Activated CD4-positive, alpha-beta T cell treated with anti-CD3 and anti-CD28 coated beads, Interleukin-2, amount 50 U/mL, for 1 hour (primary cell): ENCODE measurements at places on chromosomes 5 and 9.

DNA sequence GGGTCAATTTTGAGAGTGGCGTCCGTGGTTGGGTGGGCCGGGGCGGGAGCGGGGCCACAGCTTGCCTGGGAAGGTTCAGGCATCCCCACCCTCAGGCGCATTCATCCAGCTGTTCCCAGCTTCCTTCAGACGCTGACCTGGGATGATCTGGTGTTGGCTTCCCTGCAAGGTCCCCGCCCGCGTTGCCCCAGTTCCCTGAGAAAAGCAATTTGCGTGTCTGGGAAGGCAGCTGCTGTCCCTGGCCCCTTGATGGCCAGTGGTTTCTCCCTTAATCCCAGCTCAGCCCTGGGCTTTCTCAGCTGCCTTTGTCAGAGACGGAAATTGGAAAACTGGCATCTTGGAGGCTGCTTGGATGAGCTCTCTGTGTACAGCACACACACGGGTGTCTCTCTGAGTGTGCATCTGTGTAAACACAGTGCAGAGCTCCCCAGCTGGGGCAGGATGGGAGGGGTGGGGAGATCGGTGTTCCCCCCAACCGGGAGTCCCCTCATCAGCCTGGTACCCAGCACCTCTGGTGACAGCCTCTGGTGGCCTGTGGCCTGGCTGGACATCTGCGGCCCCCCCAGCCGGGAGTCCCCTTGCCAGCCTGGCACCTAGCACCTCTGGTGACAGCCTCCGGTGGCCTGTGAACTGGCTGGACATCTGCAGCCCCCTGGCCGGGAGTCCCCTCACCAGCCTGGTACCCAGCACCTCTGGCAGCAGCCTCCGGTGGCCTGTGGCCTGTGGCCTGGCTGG, 94.0 kb downstream of the COL5A1 start:
- DNase-seq, result no peak

DNA sequence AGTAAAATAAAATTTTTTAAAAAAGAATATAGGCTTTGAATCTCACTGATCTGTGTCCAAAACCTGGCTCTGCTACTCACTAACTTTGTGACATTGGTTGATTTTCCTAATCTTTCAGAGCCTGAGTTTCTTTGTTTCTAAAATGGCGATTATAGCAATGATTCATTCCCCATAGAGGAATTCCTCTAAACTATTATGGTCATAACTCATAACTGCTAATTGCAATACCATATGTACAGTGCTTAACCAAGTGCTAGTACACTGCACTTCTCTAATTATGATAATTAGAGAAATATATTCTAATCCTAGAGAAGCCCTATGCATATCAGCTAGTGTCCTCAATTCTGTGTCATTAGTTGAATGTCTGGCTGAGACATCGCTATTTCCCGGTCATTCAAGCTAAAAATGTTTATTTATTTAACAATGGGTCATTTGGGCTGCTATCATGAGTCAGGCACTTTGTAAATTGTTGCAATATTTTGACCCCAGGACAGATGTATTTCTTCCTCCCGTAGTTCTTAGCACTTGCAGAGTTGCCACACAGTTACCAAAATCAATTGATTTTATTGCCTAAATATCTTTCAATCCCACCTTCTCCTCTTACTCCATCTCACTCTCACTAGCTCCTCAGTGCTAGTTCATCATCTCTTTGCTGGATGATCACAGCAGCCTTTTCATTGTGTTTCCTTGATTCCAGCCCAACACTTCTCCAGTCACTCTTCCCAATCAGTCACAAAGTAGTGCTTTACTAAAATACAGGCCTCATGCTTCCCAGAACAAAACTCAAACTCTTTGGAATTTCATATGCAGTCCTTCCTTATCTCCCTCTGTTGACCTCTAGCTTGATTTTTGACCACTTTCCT, 200.9 kb upstream of the PAPPA start:
- DNase-seq, result no peak

DNA sequence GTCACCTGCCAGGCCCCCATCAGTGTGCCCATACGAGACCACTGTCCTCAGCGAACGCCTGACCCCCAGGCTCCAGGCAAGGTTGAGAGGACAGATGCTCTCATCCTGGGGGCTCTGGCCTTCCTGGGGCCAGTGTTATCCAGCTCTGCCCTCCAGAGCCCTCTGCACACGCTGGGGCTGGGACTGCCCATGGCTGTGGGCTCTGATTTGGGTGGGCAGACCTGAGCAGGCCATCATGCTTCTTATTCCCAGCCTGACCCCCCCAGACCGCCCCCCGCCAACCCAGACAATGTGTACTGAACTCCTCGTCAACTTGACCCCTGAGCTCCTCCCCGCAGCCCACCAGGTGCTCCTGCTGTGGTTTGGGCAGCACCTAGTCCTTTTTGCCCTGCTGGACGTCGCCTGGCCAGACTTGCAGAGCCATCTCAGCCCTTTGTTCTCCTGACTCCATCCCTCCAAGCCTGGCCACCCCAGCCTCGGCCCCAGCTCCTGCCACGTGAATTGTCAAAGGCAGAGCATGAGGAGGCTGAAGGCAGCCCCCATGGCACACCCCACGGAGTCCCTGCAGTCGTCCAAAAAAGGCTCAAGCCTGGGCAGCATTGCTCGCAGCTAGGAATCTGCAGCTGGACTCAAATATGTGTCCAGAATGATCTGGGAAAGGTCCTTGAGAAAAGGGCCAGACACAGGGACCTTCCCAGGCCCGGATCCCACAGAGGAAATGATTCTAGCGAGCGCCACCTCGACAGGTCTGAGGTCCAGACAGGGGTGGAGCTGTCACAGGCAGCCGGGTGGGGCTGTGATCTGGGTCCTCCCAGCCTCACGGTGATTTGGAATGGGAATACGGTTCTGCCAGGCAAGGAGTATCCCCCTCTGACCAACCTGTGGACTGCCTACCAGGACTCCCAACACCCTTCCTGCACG, 87.0 kb downstream of the ADAMTS2 start:
- no peak for DNase-seq

DNA sequence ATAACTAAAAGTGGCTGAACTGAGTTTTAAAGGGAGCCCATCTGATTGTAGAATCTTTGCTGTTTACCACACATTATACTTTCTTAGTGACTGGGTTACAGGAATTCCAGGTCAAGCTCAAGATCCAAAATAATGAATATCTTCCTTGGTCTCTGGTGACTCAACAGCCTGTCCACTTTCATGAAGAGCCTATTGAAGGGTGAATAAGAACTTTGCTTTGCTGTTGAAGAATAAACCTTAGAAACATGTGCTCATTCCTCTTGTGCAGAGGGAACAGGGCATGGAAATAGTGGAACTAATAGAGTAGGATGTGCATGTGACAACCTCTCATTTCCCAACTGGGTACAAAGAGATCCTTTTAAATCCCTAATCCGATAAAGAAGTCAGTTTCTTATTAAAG, 21.4 kb downstream of the ALDH1A1 start:
- no peak for DNase-seq

GRCh38 chr5:142863856-142864255, 93.7 kb downstream of the ARHGAP26 start:
- DNase-seq, result no peak

DNA sequence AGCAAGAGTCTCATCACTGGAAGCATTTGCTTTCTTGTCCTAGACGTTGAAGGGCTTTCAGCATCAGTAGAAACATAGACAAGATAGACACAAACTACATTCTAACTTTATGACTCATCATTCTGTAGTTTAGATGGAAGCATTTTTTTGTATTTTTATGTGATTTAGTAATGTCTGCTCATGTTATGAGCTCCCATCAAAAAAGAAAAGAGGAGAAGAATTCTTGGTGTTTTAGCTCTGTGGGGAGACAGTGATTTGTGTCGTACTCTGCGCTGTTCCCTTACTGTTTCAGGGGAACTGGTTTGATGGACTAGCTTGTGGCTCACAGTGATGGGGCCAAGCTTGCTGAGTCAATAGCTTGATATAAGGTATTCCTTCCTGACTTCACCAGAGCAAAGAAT, 159.2 kb upstream of the WWC1 start:
- no peak for DNase-seq

DNA sequence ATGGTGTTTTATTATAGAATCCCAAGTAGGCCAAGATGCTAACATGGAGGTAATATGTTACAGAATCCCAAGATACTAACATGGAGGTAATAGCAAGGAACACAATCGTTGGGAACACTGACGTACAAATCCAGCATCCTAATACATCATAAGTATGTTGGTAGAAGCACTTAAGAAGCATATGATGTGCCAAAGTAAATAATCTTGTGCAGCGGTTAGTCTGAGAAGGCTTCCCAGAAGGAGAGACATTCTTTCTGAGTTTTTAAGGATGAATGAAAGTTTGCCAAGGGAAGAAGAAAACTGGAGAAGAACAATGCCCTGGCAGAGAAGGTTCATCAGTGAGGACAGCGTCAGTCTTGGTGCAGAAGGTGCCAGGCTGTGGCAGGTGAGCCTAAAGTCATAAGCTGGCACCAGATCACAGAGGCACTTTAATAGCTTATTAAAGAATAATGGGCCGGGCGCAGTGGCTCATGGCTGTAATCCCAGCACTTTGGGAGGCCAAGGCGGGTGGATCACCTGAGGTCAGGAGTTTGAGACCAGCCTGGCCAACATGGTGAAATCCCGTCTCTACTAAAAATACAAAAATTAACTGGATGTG, 294.5 kb upstream of the PIK3R1 start:
- no peak for DNase-seq

GRCh38 chr9:79208791-79209396, 362.9 kb upstream of the TLE4 start:
- no peak for DNase-seq

DNA sequence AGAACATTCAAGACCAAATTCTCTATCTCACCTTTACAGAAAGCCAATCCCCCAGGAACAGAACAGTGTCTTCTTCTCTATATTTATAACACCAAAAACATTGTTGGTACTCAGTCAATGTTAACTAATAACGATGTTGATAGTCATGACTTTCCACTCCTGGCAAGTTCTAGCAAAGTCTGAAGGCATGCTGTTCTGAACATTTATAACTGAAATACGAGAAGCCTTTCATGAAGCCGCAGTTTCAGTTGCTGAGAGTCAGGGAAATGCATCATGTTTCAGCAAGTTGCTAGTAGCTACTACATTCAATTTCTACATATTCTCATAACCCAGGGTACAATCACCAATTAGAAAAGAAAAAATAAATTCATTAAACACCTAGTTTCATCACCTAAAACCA, 301.4 kb downstream of the PDE4D start:
- DNase-seq, result no peak

- no peak for DNase-seq
These were observed 8.7 kb downstream of the TAS2R1 start for GRCh38 chr5:9621379-9621903.
